Gastrocnemius medialis (tissue), 4 donors: ENCODE measurements at places on chromosomes 1 and 21. TPM values are rescaled to one million over a fixed set of nuclear protein-coding genes. Genes with fewer than 3 reads are reported as not detected.
A peak's percentile ranks its signal among the peaks of the same experiment; 100 is the strongest.

DNA sequence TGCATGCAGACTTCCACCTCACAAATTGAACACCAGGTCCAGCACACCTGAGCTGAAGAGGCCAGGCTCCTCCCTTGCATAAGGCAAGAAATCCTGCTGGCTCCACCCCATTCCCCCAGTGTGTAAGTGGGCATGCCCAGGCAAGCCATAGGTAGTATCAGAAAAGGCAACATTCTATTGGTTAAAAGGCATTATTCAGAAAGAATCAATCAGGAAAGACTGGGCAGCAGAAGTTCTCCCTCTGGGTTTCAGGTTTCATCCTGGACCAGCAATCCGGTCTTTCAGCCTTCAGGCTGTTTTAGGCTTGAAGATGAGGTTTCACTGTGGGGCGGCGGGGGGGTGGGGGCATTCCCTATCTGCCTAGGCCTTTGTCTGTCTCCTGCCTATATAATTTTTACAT is 42.0 kb upstream of the LHX8 start:
- no peak overlapping the region for H3K27ac ChIP-seq
- DNase-seq, result no peak
- H3K27me3 ChIP-seq, result no peaks in the 10 kb centered on the region
- no peaks in the 10 kb centered on the region for H3K36me3 ChIP-seq

- peak overlapping the region; percentile 70 for H3K27ac ChIP-seq
- DNase-seq, result peak; percentile 51
- no peak overlapping the region for H3K4me3 ChIP-seq
- H3K36me3 ChIP-seq, result peaks cover 18% of the 10 kb centered on the region
Measured at GRCh38 chr1:168081373-168082007, 55.2 kb downstream of the GPR161 start.

DNA sequence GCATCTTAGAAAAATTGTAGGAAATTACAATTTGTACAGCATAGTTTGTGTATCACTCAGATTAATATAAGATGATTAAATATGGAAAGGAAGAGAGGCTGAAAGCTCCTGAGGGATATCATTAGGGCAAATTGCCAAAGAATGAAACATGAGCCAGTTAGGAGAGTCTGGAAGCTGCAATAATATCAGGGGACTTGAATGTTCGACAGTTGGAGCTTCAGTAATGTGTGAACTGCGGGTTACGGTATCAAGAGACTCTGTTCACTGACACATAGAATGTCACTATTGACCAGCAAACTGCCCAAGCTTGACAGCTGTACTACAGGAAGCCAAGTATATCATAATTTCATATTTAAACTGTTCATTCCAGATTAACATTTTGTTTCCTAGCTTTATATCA is 157.2 kb downstream of the DENND1B start:
- no peak overlapping the region for H3K27ac ChIP-seq
- H3K36me3 ChIP-seq, result no peaks in the 10 kb centered on the region
- H3K27me3 ChIP-seq, result no peaks in the 10 kb centered on the region
- DNase-seq, result no peak

DNA sequence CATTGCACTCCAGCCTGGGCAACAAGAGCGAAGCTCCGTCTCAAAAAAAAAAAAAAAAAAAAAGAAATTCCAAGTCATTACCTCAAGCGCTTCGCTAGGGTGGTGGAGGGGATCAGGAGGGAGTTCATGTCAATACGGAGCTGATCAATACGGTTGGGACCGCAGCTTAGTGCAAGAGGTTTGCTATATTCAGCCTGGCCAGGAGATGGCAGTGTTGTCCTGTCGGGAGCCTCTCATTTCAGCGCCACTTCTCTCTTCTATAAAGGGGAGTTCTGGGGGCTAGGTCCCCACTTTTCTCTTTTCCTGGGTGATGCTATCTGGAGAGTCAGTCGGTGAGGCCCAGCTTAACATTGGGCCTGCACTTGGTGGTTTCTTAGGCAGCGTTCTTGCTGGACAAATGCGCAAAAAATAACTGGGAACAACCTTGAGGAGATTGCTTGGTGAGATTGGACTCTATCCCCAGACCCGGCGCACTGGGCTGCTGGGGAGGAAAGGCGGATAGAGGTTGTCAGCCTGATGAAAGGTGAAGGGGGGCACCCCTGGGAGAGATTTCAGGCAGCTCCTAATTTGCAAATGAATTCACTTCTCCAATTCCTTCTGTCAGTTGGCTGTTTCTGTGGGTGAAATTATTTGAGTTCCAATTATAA is 40.4 kb downstream of the KIAA0040 start:
- no peaks in the 10 kb centered on the region for H3K27me3 ChIP-seq
- H3K36me3 ChIP-seq, result no peaks in the 10 kb centered on the region
- H3K4me1 ChIP-seq, result peaks cover 4% of the 10 kb centered on the region
- H3K27ac ChIP-seq, result no peak overlapping the region
- DNase-seq, result no peak
- H3K4me3 ChIP-seq, result no peak overlapping the region

GRCh38 chr1:207745285-207745684 is 6.6 kb upstream of the CD46 start:
- H3K4me3 ChIP-seq, result no peak overlapping the region
- no peak for DNase-seq
- H3K36me3 ChIP-seq, result no peaks in the 10 kb centered on the region
- H3K27me3 ChIP-seq, result no peaks in the 10 kb centered on the region

CNIH3 gene
- total RNA-seq, result 1.5 TPM
